ENCODE measurements at places on chromosomes 2 and 18. TPM values are rescaled to one million over a fixed set of nuclear protein-coding genes. Genes with fewer than 3 reads are reported as not detected.

GRCh38 chr2:3465844-3466481 lies 53.4 kb downstream of the ADI1 start:
- no peak for DNase-seq

- no peak for DNase-seq
Observed at GRCh38 chr2:12073217-12073852, 326.9 kb downstream of the LPIN1 start.

MAP4K4 gene
- 131 TPM for total RNA-seq

DNA sequence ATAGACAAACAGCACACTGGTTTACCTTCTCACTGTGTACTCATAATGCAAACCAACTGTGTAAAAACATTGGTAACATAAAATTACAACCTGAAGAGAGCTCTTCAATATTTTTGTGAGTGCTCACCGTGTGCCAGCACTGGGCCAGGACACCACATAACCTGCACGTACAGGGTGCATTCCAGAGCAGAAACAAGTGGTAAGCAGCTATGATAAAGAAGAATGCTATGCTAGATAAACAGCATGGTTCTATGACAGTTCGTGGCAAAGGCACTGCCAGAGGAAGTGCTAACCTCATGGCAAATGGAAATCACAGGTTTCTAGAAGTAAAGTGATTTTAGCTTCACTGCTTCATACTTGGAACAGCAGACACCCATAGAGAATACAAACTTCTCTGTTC lies 343.5 kb downstream of the MTX2 start:
- no peak for DNase-seq

- DNase-seq = no peak
Observed at GRCh38 chr2:240581811-240582210, 4.7 kb upstream of the CAPN10 start.

CPLX4 gene
- not detected for total RNA-seq

OTX1 gene
- total RNA-seq = not detected

All from activated naive CD4-positive, alpha-beta T cell treated with anti-CD3 and anti-CD28 coated beads for 36 hours (primary cell).